ENCODE measurements at places on chromosomes 16 and 17. TPM values are rescaled to one million over a fixed set of nuclear protein-coding genes. Genes with fewer than 3 reads are reported as not detected.

The ZSCAN10 gene
- total RNA-seq, result not detected

- DNase-seq, result no peak
Measured at GRCh38 chr17:42406615-42407288, 16.3 kb downstream of the CAVIN1 start.

DNA sequence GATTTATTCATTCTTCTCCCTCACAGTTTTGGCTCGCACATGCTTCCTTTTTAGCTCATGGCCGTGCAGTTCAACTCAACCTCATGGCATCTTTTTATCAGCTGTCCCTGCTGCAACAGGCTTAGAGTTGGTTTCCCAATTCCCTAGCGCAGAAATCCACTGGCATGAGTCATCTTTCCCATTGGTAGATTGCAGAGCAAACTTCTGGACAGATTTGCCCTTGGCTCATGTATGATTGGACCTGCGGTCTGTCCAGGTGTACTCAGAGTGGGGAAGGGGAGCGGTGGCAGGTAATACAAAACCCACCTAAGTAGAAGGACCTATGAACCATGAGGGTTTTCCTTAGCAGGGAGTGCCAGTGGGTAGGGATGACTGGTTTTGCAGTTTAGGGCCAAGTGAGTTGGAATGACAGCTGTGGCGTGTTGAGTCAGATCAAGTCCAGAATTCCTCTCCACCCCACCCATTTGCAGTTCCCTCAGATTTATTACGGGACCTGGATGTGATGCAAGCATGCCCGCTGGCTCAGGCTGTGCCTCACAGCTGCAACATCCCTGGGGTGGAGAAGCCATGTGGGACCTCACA, 584.7 kb downstream of the WWOX start:
- no peak for DNase-seq

DNA sequence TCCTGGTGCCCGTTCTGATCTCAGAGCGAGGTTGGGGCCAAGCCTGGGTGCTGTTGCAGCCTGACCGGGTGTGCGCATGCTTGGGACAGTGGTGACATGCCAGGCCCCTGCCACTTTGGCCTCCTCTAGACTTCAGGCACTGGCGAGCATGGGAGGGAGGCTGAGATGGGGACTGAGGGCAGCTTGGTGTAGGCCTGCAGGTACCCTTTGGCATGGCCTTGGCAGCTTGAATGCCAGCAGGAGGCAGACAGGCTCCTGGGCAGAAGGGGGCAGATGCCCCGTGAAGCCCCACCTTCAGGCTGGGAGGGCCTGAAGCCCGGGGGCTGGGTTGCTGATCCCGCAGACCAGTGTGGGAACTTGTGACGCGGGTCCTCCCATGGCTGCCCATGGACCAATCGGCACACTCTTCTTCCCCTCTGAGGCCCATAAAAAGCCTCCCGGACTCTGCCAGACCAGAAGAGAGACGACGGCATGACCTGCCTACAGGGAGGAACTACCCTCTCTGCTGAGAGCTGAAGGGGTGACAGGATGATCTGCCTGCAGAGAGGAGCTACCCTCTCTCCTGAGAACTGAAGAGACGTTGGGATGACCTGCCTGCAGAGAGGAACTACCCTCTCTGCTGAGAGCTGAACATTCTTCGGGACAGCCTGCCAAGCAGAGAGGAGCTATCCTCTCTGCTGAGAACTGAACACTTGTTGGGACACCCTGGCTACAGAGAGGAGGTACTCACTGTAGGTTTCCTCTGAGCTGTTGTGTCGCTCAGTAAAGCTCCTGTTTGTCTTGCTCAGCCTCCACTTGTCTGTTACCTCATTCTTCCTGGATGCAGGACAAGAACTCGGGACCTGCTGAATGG, 17.5 kb downstream of the RHOT1 start:
- DNase-seq, result no peak

DNA sequence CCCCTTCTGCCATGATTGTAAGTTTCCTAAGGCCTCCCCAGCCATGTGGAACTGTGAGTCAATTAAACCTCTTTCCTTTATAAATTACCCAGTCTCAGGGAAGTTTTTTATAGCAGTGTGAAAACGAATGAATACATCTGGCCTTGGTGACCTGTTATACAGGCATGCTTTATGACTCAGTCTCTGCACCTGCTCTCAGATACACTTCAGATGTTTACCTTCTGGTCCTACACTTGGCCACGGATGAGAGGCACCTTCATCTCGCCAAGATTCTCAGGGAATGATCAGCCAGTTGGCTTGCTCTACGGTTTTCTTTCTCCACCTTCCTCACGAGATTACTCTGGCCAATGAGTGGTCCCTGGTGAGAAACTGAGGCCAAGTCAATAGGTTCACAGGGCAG, 304.7 kb downstream of the CA10 start:
- DNase-seq, result no peak

DNA sequence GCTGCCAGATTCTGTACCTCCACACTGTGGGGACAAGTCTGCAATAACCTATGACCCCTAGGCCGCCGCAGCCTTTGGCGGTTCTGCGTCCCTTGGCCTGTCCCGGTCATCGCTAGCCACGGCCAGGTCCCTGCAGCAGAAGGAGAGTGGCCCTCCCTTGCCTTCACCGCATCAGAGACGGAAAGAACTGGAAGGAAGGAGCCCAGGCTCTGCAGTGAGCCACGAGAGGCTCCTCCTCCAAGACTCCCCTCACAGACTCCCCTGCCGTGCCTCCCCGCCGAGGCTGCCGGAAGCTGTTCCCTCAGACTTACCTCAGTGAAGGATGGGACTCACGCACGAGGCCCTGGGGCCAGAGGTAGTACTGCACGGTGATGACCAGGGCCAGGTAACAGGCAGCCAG, 11.0 kb downstream of the SLC38A8 start:
- no peak for DNase-seq

- no peak for DNase-seq
Measured at GRCh38 chr16:23668873-23669272, 9.8 kb upstream of the PLK1 start.

GRCh38 chr16:86391984-86392383, 118.3 kb upstream of the FOXF1 start:
- DNase-seq, result peak; percentile 80

All from SJSA1 (cell line).